ENCODE measurements at places on chromosomes 13 and 19.
A peak's percentile ranks its signal among the peaks of the same experiment; 100 is the strongest.

DNA sequence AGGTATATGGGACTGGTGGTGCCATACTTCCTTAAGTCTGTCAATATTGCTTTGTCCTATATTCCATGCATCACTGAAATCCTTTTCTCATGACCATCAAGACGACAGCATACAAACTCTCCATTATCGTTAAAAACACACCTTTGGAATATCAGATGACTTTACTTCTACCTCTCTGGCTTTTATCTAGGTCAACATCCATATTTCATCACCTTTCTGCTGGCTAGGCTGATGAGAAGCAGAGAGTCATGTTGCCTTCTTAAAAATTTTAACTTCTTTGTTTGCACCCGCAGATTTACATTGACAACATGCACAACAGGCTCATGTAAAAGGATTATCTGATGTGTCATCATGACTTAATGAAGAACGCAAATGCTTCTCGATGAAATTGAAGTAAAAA is 771.4 kb downstream of the OLFM4 start:
- DNase-seq, result no peak

- DNase-seq, result no peak
Observed at GRCh38 chr13:113853518-113854237, 10.2 kb downstream of the GAS6 start.

- no peak for DNase-seq
Observed at GRCh38 chr19:17950310-17951156, 16.4 kb upstream of the KCNN1 start.

- no peak for DNase-seq
Observed at GRCh38 chr19:38891771-38892170, 7.6 kb downstream of the SIRT2 start.

DNA sequence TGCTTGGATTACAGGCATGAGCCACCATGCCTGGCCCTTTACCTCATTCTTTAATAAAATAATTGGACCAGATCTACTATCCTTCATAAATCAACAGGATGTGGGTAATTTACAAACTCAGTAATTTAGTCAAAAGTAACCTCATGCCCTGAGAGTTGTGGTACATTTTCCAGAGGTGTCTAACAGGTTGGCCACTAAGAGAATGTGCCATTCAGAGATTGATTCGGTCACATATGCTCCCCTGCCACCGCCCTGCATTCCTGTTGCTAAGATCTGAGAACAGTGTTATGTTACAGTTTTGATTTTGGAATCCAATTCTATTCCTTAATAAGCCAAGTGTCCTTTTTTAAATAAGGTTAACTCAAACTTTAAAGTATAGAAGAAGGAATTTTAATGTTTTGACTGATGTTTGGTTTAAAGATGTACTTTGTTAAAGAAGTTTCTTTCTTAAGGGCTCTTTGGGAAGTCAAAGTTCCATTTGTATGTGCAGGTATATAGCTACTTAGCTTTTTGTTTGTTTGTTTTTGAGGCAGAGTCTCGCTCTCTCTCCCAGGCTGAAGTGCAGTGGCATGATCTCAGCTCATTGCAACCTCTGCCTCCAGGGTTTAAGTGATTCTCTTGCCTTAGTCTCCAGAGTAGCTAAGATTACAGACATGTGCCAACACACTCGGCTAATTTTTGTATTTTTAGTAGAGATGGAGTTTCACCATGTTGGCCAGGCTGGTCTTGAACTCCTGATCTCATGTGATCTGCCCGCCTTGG is 29.2 kb downstream of the PHF11 start:
- DNase-seq, result no peak

- DNase-seq, result no peak
Observed at GRCh38 chr19:11658970-11659369, 61.7 kb downstream of the ZNF627 start.

DNA sequence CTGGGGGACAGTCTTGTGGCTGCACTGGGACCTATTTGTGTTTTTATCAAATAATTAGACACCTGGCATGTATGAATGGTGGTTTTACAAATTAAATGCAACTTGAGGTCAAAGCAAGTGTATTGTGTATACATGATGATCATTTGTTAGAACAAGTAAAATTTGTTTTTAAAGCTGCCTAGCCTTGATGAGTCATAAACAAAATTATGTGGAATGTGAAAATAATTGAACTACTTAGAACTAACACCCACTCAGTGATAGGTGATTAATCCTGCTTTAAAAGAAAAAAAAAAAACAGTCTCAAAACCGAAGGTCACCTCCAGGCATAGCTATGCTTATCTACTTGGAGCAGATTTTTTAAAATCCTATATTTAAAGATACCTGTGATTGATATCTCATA is 770.3 kb upstream of the SLITRK5 start:
- DNase-seq, result no peak

DNA sequence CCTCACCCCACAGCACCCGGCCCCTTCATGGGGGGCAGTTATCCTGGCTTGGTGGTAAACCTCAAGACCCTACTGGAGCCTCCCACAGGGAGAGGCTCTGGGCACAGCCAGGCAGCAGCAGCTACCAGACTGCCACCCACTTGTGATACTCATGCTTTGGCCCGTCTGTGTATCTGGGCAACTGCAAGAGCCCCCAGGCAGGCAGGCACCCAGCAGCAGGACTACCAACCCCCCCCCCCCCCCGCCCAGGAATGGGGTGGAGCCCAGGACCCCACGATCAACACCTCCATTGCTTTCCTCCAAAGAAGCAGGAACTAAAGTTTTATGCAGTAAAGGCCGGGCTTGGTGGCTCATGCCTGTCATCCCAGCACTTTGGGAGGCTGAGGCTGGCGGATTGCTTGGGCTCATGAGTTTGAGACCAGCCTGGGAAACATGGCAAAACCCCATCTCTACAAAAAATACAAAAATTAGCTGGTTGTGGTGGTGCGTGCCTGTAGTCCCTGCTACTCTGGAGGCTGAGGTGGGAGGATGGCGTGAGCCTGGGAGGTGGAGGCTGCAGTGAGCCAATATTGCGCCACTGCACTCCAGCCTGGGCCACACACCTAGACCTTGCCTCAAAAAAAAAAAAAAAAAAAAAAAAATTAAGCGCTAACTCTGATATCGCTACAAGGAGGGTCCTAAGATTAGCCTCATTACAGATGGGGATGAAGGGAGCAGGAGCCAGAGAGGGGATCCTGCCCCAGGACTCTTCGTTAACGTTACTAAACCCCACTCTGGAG is 1.1 kb upstream of the LYL1 start:
- DNase-seq, result no peak

DNA sequence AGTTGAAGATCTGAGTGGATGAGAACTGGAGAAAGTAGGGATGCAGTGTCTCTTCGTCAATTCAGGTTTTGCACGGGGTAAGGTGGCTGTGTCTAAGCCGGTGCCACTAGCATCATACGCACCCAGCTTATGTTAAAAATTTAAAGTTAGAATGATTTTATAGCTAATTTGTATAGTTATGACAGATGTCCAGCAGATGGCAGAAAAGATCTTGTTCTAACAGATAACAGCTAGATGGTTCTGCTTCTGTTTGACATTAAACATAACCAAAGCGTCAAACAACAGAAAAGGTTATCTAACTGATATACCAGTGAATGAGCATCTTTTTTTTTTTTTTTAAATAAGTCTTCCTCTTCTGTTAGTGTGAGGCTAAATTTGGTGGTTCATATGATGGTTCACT is 18.8 kb upstream of the EDDM13 start:
- peak; percentile 19 for DNase-seq
